ENCODE measurements at places on chromosomes 4 and X.

DNA sequence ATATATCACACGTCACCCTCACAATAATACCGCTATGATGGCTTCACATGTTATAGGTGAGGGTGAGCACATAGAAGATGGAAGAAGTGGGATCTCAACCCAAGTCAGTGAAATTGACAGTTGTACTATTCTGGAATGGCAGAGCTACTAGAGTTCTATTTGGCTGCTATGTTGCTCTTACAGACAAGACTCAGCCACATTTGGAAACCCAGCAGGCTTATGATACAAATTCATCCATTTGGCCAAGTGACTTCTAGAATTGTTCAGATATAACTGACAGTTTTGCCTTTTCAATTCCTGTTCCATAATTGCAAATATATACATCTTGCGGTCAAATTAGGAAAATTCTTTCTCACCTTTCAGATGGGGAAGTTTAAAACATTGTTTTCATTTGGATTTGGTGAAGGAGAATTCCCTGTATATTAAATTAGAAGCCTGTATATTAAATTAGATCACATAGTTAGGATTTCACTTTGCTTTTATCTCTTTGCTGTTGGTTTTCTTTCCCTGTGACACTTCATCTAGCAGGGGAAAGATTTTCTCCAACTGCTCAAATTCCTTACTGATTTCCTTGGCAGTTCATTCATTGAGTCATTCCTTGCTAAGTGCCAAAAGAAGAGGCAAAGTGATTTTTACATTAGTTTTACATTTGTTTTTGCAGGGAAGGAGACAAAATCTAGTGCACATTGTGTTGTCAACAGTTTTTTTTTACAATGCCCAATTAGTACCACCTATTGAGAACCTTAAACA lies 120.6 kb upstream of the TBC1D9 start:
- DNase-seq: no peak

- DNase-seq: no peak
These were observed 46.1 kb downstream of the SLIT2 start for GRCh38 chr4:20297783-20298182.

DNA sequence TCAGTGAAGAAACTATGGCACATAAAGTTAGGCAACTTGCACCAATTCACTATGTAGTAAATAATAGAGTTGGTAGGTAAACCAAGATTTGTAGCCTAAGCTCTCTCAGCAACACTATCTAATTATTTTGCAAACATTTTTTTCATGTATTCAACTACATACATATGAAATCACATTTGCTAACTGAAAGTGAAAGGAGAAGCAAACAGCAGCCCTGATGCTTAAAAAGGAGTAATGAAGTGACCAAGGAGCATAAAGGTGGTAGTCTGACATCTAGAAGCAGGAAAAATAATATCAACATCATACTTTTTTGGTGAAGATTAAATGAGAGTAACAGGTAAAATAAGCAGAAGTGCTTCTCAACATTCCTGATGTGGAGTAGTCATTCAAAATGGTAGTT lies 603.7 kb downstream of the GRXCR1 start:
- no peak for DNase-seq

DNA sequence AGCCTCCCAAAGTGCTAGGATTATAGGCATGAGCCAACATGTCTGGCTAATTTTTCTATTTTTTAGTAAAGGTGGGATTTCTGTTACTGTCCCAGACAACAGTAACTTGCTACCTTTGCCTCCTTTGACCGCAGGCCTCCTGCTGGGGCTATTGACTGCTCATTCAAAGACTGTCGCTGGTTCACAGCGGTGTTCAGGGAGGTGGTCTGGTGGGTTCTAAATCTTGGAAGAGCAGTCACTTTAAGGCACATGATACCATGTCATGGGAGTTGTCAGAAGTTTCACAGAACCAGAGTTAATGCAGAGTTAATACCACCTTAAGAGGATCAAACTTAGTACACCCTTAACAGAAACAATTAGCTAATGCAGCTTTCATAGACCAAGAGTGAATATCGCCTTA lies 3.8 kb downstream of the ASMT start:
- peak; percentile 44 for DNase-seq

DNA sequence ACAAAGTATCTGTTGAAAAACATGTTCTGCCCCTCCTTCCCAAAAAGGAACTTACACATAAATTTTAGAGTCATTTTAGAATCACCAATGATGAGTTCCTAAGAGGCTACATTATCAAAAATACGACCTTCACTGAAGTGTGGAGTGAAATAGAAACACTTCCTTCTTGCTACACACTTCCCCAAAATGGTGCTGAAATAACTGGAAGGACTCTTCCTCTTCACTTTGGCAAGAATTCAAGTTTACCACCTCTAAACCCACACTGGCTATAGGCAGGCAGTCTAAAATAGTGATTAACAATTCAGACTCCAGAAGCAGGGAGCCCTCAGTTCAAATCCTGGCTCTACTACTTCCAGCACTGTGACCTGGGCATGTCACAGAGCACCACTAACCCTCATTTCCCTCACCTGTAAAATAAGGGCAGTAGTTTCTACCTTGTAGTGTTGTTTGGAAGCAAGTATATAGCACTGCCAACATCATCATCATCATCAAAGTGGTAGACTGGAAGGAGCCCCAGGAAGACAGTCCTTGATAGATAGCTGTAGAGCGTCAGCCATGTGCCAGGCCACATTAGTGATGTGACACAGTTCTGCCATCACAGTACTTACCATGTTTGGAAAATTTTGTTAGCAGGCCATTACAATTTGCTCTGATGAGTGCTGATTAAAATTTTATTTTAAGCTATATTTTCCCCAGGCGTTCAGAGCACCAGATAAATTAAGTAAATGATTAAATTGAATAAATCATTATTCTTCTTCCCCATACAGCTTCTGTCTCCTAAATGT lies 103.3 kb downstream of the PARM1 start:
- DNase-seq: no peak

DNA sequence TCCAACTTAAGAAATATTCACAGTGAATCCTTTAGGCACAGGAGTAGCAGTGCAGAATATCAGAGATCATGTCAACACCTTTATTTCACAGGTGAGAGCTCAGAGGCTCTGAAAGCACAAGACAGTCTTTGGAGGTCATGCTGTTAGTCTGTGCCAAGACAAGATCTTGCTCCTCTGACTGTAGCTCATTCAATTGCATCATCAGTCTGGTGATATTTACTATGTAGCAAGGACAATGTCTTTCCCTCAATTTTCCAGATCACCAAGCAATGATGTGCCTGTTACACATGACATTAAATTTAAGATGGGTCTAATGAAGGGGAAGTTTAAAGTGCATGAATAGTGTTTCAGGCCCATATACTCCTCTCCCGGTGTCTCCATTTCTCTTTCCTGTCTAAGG lies 277.5 kb downstream of the IL15 start:
- DNase-seq: no peak

Measured in neural progenitor cell (in vitro differentiated cells).